AG04449 (cell line): ENCODE measurements at places on chromosomes 16 and 17.

- no peak for DNase-seq
These were observed 5.2 kb upstream of the SH2B1 start for GRCh38 chr16:28858421-28858820.

- no peak for DNase-seq
These were observed 39.3 kb downstream of the MYO18A start for GRCh38 chr17:29140631-29141513.

DNA sequence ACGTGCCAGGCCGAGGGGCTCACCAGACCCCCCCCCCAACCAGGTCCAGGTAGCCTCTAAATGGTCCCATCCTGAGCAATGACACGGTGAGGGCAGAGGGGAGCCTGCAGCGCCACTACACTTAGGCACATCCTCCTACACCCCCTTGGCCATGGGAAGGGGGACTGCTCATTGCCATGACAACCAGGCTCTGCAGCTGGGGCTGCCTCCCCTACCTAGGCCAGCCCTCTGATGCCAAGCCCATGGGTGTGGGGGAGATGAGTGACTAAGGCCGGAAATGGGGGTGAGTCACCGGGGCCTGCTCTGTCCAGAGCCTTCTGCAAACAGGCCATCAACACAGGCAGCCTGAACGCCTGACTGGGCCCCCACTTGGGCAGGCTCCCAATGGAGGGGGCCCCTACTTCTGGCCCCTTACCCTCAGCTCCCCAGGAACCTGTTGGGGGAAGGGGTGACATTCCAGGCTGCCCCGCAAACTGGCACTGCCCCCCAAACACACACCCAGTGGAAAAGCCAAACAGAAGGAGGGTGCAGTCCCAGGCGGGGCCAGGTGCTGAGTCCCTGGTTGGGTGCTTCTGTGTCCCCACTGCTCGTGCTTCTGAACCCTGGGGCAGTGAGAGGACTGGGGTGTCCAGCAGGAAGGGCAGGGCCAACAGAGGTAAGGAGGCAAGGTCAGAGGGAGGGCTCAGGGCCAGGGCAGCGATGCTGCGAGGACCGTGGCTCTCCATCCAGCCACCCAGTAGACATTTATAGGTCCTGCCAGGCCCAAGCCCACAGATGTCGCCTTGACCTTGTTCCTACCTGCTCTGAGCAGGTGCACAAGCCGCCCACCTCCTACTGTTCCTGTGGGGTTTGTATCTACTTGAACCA lies 8.2 kb downstream of the PLCD3 start:
- no peak for DNase-seq

- no peak for DNase-seq
These were observed 36.4 kb downstream of the HSD17B2 start for GRCh38 chr16:82071421-82071820.

GRCh38 chr16:83972256-83973008 lies 4.4 kb downstream of the NECAB2 start:
- no peak for DNase-seq

DNA sequence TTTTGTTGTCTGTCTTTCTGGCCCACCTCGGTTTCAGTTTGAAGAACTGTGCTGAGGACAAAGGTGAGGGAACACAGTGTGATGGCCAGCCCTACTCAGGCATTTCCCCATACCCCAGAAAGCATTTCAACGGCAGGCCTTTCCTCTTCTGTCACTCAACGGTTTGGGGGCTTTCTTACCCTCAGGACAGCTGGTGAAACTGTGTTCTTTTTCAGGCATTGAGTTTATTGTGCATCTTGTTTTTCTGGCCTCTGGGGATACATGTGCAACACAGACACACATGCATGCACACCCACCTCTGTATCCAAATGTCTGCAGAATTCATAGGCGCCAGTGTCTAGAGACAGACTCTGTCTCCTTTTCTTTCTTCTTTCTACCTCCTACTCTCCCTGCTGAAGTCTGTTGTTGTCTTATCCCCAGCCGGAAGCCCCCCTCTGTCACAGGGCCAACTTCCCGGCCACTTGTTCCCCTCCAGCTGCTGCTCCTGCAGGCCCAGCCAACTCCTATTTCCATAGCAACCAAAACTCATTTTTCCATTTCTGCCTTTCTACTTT lies 17.0 kb downstream of the CHD9 start:
- no peak for DNase-seq

DNA sequence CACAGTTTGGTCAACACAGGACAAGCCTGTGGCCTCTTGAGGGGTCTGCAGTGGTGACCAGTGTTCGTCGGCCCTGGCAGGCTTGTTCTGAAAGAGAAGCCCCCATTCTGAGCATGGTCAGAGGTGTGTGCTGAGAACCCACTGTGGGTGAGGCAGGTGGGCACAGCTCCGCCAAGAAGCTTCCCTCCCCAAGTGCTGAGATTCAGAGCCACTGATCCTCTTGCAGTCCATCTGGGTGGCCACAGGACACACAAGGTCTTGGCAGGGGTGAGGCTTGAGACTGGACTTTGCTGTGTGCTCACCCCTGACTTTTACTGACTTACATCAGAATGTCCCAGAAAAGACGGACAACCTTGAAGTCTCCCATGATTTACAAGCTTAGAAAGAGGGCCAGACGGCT lies 18.7 kb downstream of the MPRIP start:
- DNase-seq: no peak

DNA sequence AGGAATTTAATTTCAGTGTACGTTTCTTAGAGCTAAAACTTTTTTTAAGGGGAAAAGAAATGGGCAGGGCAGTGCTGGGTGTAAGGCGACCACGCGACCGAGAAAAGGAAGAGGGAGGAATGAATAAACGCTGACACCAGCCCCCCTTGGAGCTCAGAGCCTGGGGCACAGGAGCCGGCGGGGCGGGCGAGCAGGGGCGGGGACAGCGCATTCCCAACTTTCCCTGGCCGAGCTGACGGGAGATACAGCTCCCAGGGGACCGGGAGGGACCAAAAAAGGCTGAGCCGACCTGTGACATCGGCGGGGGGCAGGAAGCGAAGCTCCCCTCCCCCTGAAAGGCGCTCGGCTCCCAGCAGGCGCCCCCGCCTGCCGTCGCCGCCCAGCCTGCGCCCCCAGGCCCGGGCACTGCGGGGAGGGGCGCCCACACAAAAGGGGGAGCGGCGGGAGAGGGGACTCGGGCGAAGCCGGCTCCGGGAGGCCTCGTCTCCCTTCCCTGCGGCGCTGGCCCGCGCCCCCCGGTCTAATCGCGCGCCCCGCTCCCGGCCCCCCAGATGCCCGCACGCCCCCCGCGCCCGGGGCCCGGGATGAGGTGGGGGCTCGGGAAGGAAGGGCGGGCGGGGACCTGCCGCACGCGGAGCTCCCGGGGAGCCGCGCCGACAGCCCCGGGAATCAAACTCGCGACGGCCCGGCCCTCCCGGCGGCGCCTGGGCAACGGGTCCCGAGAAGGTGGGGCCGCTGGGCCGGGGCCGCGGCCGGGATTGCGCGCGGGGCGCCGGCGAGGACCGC lies 622 bp downstream of the CUEDC1 start:
- no peak for DNase-seq

DNA sequence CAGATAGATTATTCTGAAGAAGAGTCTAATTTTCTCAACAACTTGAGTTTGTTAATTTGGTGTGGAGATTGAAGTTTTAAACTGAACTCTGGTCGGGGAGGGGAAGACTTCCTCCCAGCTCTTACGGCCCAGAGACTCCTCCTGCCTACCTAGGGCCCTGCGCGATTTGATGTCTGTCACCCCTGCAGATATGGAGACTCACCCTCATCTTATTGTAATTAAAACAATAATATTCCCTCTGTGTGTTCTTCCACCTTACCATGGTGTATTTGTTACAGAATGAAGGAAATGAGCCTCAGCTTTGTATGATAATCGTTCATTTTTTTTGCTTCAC lies 184.4 kb upstream of the CACNG5 start:
- DNase-seq: no peak

DNA sequence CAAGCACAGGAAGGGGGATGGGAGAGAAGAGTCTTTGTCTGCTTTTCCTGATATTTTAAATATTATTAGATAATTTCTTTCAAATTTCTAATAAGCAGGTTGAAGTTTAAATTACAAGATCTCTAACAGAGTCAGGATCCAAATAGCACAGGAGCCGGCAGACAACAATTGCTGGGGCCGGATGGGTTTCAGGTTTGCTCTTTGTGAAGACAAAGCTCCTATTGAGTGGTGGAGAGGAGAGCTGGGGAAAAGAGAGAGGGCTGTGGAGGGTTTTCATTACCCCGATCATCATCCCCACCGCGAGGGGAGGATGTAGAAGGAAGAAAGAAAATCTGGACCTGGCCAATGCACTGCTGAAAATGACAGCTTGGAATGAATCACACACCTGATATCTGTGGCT lies 197.3 kb downstream of the SOX9 start:
- no peak for DNase-seq

- DNase-seq: no peak
These were observed 46.3 kb downstream of the CCDC42 start for GRCh38 chr17:8698162-8698971.

DNA sequence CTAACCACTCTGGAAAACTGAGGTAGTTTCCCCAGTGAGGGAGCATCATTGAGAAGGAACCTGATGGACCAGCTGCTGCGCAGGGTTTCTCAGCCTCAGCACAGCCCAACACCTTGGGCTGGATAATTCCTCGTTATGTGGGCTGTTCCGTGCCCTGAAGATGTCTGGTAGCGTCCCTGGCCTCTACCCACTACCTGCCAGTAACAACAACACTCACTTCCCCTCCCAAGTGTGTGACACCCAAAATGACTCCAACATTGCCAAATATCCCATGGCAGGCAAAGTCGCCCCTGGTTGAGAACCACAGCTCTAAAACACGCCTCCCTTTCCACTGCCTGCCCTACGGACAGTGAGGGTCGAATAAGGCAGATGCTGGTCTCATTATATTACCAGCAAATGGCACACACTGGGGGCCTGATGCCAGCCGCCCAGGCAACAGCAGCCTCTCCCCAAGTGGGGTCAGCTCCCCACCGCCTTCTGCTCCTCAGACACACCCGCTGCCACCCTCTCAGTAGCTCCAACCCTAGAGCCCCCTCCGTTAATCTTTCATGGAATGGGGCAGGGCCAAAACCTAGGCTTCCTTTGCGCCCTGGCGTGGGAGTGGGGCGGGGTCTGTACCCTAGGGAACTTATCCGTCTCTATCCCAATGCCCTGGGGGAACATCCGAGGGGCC lies 1.0 kb downstream of the RHBDF2 start:
- DNase-seq: no peak

DNA sequence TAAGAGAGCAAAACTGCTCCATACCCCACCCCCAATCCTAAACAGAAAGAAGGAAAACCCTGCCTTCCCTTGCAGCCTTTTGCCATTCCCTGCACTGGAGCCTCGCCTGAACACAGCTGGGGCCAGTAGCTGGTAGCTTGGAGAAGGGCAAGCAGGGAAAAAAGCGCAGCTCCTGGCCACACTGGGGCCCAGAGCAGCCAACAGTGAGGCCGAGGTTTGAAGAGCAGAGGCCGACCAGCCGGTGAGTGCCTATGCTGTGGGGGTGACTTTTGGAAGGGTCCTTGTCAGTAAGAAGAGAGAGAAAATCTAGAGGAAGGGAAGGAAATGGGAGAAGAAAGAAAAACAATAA lies 3.2 kb upstream of the HOXB9 start:
- no peak for DNase-seq

DNA sequence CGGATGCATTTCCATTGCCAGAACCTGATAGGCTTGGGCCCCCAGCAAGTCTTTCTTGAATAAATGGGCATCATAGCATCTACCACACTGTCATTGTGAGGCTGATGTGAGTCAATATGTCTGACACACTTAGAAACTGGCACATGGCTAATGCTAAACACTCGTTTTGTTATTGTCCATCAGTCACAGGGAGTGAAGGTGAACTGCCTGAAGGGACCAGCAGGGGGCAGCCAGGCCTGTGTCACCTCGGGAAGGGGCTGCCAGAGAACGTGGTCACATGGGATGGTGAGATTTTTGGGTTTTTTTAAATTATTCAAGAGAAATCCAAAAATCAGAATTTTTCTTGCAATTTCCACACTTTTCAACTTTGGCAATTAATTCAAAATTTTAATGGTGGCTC lies 831 bp upstream of the RCVRN start:
- DNase-seq: no peak

DNA sequence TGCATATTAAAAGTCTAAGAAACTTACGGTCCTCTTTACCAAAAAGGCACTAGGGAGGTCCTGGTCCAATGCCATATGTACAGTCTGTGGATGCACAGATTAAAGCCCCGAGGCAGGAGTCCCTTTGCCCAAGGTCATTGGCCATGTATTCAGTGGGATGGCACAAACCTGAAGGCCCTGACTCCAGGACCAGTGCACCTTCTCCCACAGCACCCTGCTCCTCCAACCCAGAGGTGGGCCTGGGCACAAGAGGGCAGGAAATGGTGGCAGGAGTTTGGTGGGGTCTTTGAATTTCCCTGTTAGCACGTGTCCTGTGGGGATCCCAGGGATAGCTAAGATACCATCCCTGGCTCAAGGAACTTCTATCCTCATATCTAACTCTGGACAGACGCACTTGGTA lies 28.5 kb downstream of the TLE7 start:
- DNase-seq: no peak

- DNase-seq: no peak
These were observed 462.0 kb downstream of the CDH11 start for GRCh38 chr16:64659866-64660265.

DNA sequence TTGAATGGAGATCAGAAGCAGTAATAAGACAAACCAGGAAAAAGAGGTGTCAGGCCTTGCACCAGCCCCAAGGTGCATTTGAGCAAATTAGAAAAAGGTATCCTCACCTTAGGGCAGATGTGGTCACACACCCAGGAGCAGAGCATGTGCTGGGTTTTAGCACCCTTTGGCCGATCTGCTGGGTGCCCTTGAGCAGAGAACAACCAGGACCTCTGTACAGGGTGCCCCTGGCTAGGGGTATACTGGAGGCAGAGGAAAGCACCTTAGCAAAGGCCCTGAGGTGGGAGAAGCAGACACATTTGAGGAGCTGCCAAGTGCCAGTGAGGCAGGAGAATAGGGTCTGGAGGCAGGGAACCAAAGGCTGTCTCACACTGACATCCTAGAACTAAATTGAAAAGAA lies 67.0 kb downstream of the IQCK start:
- no peak for DNase-seq

DNA sequence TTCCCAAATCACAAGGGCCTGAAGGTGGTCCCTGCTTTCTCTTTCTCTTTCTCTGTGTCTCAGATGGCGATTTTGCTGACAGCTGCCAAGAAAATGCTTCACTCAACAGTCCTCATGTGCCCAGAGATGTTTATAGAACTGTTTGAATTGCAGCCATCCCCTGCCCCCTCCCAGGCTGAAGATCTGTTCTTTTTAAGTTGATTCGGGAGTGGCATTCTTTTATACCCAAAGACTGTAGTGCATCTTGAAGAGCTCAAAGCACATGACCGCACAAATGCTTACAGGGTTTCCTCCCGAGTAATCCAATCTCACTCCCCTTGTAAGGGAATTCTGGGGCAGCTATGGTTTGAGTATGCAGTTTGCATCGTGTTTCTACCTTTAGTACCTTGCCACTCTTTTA lies 75.7 kb downstream of the SEC14L1 start:
- DNase-seq: no peak
